Activated T-cell treated with anti-CD3 and anti-CD28 coated beads, Interleukin-2, amount 50 U/mL, for 48 hours (primary cell): ENCODE measurements at places on chromosomes 1 and 21.

DNA sequence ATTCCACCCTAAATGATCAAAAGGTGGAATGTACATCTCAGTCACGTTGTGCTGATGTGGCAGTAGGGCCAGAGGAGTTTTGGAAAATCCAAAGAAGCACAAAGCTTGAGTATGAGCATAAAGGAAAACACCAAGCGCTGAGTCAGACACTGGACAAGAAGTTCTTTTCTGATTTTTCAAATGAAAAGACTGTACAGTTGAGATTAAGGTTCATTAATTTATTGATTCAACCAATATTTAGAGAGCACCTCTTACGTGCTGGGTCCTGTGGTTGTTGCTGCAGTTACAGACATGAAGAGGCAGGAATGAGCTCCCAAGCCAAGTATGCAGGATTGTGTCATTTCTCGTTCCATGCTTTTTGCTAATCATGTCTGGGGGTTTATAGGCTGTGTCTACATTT lies 28.9 kb upstream of the APP start:
- no peak for DNase-seq

DNA sequence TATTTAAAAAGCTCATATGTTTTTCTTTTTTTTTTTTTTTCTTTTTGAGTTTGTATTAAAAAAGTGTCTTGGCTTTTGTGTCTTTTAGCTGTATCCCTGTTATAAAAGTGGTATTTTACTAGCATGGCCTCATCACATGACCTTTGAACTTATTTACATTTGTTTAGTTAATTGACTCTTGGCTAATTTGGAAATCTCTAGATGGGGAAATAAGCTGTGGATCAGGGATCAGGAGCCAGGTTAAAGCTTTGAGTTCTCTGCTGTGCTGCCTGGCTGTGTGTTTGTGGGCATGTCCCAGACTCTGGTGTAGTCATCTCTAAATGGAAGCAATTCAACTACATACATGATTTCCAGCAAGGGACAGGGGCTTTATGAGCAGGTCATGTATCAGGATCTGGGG lies 56.5 kb downstream of the HHAT start:
- DNase-seq: no peak

GRCh38 chr1:176897350-176898236 lies 266.9 kb downstream of the ASTN1 start:
- DNase-seq: peak; percentile 61

DNA sequence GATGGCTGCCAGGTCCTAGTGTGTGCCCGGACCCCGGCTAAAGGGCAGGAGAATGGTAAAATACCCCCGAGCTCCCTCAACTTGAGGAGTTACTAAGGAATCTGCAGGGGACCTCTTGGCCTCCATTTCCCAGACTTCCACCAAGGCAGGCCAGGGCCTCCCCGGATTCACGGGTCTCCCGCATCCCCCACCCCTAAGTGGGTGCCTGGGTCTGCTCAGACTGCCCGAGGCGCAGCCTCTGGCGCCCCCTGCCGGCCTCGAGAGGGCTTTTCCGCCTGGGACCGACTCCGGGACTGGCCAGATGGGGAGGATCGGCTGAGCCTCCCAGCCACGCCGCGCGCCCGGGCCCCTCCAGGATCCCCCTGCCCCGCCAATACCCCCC lies 1.7 kb downstream of the PLEKHG5 start:
- peak; percentile 85 for DNase-seq

DNA sequence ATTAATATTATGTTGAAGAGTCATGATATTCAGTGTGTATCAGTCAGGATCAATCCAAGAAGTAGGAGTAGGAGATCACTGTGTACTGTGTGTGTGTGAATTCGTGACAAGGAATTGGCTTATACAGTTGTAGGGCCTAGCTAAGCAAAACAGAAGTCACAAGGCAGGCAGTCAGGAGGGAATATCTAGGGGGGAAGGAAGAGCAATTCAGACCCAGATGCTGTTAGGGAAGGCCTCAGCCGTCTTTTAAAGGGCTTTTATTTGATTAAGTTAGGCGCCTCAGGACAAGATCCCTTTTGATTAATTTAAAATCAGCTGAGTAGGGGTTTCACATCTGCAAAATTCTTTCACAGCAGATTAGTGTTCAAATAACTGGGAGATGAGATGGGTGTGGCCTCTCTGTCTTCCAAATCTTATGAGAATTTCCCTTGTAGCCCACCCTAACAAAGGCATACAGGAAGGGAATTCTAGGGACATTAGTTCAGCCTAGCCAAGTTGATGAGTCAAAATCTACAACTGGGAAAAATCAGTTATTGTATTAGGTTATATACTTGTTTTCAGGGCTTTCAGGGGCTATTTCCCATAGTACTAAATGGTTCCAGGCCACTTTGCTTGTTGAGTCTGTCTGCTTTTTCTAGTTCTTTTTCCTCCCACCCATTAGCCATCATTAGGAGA lies 47.4 kb downstream of the ALG6 start:
- DNase-seq: no peak

- no peak for DNase-seq
Observed at GRCh38 chr1:183180634-183181056, 5.4 kb upstream of the LAMC2 start.

GRCh38 chr1:169072945-169073725 lies 33.4 kb upstream of the ATP1B1 start:
- DNase-seq: no peak

DNA sequence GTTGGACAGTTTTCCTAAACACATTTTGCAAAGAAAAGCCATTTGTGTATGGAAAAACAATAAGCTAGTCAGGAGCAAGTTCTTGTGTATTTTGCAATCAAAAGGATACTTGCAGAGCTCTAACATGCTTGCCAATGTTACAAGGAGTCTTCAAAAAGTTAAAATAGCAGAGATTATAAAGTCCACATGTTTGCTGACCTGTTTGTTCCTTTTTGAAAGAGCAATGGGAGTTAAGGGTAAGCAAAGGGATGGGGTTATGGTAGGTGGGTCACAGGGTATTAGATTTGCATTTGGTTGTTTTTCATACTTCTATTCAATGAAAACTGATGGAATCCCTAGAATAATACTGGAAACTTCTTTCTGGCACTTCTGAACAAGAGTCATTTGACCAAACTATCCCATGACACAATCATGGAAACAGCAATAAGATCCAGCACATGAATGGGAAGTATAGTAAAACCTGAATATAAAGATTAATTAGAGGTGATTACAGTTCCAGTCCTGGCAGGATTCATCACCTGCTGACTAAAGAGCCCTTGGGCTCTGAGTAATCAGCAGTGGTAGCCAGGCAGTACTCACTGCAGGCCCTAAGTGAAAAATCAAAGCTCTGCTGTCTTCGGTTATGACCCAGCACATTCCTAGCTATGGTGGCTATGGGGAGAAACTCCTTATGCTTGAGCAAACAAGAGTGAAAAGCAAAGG lies 27.1 kb upstream of the ZC3H11B start:
- DNase-seq: no peak

DNA sequence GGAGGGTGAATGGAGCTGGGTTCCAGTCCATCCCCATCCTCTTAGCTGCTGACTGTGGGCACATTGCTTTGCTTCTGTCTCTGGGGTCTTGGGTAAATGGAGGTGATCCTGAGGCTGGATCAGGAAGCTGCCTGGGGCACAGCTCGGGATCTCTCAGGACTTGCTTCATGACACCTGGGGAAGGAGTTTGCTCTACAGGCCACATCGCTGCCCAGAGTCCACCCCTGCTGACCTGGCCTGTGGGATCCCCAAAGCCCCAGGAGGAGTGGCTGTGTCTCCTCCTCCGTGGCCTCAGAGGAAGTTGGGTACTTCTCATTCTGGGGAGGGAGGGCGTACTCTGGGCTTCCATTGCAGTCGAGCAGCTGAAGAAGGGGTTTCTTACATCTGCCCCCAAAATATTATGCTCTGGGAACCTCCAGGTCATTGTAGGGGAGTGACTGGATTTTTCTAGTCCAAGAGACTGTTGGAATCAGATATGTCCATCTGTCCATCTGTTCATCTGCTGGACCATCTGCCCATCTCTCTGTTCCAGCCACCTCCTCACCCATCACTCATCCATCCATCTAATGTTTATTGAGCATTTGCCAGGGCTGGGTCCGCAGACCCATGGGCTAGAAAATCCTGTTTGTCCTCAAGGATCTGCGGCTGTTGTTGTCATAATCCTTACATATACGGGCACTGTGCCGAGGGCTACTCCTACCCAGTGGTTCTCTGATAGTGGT lies 45.9 kb downstream of the ARHGEF10L start:
- no peak for DNase-seq
